COLO829 (cell line): ENCODE measurements at places on chromosomes 7 and 10.

DNA sequence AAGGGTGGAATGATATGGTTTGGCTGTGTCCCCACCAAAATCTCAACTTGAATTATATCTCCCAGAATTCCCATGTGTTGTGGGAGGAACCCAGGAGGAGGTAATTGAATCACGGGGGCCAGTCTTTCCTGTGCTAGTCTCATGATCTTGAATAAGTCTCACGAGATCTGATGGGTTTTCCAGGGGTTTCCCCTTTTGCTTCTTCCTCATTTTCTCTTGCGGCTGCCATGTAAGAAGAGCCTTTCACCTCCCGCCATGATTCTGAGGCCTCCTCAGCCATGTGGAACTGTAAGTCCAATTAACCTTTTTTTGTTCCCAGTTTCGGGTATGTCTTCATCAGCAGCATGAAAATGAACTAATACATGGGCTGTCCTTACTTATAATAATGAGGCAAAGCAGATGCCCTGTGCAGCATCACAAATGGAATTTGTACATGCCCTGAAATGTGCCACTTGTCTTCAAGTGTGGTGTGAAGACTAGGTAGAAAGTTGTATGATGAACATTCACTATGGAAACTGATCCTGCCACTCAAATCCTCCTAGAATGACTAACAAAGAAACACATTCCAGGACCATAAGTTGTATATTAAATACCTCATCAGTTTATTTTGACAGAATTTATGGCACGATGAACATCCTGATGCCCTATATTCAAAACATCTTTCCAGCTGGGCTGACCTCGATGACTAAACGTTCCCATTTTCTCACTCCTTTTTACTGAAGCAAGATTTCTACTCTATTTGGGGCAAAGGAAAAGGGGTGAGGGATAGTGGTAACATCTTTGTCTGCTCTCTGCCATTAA lies 122.8 kb upstream of the CTTNBP2 start:
- no peak for DNase-seq

GRCh38 chr10:72261784-72262404 lies 11.8 kb upstream of the DDIT4 start:
- no peak for DNase-seq

GRCh38 chr10:130471486-130471885 lies 335.3 kb downstream of the GLRX3 start:
- no peak for DNase-seq

DNA sequence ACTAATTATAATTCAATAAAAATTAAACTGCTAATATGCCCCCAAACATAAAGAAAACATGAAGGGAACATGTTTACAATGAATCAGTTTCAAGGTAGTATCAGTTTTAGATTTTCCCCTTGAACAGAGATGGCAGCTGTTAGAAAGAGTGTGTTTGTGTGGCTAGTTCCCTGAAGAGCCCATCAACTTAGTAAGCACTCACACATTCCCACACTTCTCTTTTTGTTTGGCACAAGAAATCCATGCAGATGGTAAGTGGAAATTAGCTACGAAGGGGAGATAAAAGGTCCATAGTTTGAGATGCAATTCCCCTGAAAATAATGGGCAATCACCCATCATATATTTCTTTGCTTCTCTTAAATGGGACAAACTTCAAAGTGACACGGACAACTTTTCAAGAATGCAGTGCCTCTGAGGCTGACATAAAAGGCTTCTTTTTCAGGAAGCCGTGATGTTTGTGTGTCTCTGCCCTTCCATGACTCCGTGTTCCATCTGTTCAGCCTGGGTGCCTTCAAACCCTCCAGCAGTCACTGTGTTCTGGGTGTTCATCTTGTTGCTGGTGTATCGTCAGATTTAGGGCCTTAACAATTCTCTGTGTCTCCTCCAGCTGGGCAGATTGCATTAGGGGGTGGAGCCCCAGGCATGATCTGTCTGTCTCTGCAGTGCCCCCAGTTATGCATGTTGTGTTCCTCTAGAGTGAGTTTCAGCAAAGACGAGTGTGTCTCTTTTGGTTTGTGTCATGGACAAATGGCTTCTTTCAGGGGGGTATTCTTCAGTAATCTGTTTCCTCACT lies 259.5 kb upstream of the NPY start:
- DNase-seq: no peak

DNA sequence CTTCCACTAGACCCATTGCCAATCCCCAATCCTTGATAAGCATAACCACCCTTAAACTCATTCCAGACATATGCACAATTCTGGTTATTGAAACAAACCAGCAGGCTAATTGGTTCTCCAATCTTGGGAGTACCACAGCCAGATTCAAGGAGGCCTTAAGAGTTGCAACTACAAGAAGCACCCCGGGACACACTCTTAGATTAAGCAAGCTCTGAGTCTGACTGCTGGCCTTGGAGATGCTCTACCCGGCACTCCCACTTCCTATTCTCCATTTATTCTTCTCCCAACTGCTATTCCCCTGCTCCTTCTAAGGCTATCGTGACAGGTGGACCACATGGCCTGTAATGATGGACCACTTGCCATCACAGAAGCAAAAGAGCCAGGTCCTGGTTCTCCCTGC lies 40.3 kb downstream of the CYTH3 start:
- DNase-seq: no peak

DNA sequence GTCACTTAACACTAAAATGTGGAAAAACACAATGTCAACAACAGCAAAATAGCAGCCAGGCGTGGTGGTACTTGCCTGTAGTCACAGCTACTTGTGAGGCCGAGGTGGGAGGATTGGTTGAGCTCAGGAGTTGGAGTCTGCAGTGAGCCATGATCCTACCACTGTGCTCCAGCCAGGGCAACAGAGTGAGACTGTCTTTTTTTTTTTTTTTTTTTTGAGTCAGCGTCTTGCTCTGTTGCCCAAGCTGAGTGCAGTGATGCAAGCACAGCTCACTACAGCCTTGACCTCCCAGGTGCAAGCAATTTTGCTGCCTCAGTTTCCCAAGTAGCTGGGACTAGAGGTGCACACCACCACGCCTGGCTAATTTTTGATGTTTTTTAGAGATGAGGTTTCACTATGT lies 6.1 kb downstream of the KCTD7 start:
- no peak for DNase-seq

- no peak for DNase-seq
These were observed 186.5 kb upstream of the BET1 start for GRCh38 chr7:94190599-94191061.

- DNase-seq: no peak
These were observed 275.2 kb downstream of the ZNF248 start for GRCh38 chr10:37582237-37582636.

DNA sequence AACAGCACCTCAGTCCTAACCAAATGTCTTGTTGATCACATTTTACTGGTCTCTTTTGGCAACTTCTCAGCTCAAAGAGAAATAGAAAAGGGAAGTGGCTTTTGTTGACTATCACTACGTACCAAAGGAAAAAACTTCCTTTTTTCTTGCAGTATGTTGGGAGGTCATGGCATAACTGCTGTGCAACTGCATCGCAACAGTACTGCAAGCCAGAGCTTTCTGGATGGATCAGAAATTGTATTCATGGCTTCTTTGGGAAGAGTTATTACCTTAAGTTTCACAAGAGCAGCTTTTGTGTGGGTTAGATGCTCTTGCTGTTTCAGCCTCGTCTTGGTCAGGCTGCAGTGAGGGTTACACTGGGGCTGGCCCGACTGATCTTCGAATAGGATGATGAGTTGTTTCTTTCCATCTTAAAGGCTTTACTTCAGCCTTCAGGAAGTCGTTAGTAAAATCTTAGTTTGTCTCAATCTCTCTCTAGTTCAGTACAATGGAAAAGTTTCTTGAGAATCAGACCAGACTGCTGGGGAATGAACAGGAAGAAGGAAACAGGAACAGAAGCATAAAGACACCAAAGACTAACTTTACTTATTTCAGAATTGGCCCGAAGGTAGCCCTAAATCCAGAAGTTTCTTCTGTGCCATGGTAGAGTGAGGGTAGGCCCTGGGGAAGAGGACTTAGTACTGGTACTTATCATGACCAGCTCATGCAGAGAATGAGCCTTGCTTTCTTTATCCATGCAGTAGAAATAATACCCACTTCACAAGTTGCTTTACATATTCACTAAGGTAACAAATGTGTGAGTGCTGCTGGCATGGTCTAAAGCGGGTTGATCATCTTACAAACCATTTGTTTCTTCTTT lies 153.6 kb downstream of the CELF2 start:
- DNase-seq: no peak

DNA sequence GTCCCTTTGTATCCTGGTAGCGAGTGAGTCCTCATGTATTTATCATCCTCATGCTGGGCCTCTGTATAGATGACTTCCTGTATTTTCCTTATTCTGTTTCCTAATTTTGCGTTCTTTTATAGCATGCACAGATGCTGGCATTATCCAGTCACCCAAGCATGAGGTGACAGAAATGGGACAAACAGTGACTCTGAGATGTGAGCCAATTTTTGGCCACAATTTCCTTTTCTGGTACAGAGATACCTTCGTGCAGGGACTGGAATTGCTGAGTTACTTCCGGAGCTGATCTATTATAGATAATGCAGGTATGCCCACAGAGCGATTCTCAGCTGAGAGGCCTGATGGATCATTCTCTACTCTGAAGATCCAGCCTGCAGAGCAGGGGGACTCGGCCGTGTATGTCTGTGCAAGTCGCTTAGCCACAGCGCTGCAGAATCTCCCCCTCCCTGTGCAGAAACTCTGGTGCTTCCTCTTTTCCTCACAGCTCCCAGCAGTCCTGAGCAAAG lies 183.1 kb upstream of the PRSS58 start:
- DNase-seq: no peak

GRCh38 chr10:126041804-126042231 lies 145.5 kb downstream of the FANK1 start:
- DNase-seq: no peak

GRCh38 chr10:86107131-86107530 lies 259.5 kb downstream of the GRID1 start:
- no peak for DNase-seq

GRCh38 chr7:82122275-82122674 lies 321.3 kb downstream of the CACNA2D1 start:
- DNase-seq: no peak

- no peak for DNase-seq
These were observed 32.9 kb downstream of the HTRA1 start for GRCh38 chr10:122494173-122494820.

DNA sequence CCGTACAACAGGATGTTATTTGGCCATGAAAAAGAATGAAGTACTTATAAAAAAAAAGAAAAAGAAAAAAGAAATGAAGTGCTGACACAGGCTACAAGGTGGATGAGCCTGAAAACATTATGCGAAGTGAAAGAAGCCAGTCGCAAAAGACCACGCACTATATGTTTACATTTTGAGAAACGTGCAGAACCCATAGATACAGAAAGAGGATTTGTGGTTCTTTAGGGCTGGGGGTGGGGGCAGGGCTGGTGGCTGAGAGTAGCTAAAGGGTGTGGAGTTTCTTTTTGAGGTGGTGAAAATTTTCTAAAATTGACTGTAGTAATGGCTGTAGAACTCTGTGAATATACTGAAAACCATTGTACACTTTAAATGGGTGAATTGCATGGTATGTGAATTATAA lies 86.0 kb upstream of the FAM20C start:
- DNase-seq: no peak

GRCh38 chr7:105610165-105610930 lies 29.1 kb upstream of the EFCAB10 start:
- DNase-seq: no peak

GRCh38 chr10:84256510-84257342 lies 11.9 kb downstream of the RGR start:
- DNase-seq: no peak

DNA sequence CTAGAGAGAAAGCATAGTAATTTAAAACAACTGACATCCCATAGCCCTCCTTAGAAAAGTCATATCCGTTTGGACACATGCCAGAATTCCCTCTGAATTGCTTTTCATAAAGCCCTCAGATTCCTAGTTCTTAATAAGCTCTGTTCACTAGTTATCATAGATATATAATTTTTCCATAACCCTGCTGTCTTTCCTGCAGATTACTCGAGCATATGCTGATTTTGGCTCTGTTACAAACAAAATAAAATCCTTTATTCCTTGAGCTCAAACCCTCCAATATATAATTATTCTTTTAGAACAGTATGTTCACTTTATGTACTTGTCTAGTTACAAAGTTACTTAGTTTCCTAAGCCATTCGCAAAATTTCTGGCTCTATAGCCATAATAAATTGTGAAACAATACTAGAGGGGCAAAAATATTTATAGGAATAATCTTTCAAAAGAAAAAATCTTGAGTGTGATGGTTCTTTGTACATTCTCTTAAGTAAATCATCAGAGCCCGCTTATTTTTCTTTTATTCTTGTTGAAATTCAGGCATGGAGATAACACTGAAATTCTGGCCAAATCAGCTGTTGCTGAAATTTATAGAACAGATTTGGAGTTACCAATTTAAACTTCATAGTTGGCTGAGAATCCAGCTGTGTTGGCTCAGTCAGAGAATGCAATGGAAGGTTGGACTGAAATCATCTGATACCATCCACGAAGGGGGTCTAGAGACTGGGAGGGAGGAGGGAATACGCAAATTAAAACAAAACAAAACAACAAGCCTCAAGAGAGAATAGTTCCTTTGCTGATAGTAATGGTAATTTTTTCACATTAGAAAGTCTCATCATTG lies 146.1 kb upstream of the TMEM196 start:
- DNase-seq: peak; percentile 70

DNA sequence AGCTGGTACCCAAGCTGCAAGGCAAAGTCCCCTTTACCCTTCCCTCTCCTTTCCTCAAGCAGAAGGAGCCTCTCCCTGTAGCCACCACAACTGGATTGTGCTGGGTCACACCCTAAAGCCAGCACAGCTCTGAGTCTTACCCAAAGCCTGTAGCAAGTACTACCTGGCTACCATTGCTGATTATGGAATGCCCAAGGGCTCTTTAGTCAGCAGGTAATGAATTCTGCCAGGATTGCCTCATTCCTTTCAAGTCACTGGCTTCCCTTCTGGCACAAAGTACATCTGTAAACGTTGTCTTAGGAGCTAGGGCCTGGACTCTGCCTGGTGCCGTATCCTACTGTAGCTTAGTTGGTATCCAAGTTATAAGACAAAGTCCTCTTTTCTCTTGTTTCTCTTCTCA lies 52.0 kb downstream of the FAS start:
- no peak for DNase-seq

- DNase-seq: no peak
These were observed 55.1 kb upstream of the ITGB8 start for GRCh38 chr7:20275637-20276036.

GRCh38 chr10:58094985-58095718 lies 172.5 kb downstream of the IPMK start:
- DNase-seq: no peak

GRCh38 chr10:104732222-104732621 lies 91.1 kb downstream of the SORCS3 start:
- DNase-seq: no peak
